ENCODE measurements at places on chromosomes 11 and 22.

GRCh38 chr11:133234883-133235282, 297.4 kb downstream of the OPCML start:
- no peak for DNase-seq

GRCh38 chr22:26587991-26588613, 1.8 kb downstream of the TPST2 start:
- no peak for DNase-seq

- no peak for DNase-seq
These were observed 35.3 kb upstream of the KIRREL3 start for GRCh38 chr11:127035824-127036223.

- no peak for DNase-seq
These were observed 23.4 kb downstream of the GTPBP1 start for GRCh38 chr22:38728871-38729796.

GRCh38 chr11:42625757-42626665, 685.8 kb upstream of the API5 start:
- DNase-seq = no peak

DNA sequence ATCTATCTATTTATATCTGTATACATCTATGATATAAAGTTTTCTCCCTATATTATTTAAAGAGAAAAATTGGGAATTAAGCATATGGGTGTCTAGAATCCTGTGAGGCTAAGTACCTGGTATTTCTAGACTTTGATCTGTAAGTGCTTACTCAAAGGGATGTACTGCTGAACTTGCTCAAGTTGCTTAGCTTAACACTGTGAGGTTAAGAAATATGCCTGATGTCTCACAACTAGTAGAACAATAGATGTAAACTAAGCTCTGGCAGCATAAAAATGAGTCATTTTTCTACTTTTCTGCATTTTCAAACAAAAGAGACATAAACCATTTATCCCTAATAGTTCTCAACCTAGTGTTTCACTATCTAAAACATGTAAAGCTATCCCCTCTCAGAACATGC, 744.4 kb upstream of the ANO3 start:
- no peak for DNase-seq

DNA sequence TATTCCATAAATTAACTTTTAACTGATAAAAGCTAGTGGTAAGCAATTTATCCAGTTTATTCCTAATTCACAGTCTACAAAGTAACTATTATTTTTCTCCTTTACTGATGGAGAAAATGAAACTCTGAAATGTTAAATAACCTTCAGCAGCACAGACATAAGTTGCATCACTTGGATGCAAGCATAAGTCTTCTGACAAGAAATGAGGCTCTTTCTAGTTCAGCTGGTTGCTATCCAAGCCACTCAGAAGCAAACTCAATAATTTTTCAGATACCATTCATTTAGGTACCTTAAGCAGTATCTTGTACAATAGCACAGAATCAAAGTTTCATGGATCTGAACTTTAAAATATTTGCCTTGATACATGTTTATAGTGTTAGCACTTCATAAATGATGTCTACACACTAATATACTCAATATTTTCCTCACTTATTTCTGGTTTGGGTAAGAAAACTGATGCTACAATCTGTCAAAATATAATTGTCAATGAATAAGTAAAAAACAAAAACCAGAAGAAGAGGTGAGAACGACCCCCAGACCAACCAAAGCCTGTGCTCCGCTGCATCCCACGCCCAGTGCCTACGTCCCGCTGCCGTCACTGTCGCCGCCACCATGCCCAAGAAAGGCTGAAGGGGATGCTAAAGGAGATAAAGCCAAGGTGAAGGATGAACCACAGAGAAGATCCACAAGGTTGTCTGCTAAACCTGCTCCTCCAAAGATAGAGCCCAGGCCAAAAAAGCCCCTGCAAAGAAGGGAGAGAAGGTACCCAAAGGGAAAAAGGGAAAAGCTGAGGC, 18.1 kb downstream of the FAM168A start:
- no peak for DNase-seq

GRCh38 chr11:134660416-134660815, 248.4 kb upstream of the B3GAT1 start:
- DNase-seq = no peak
